Fibroblast of skin of scalp (primary cell): ENCODE measurements at places on chromosomes 1 and 21.

DNA sequence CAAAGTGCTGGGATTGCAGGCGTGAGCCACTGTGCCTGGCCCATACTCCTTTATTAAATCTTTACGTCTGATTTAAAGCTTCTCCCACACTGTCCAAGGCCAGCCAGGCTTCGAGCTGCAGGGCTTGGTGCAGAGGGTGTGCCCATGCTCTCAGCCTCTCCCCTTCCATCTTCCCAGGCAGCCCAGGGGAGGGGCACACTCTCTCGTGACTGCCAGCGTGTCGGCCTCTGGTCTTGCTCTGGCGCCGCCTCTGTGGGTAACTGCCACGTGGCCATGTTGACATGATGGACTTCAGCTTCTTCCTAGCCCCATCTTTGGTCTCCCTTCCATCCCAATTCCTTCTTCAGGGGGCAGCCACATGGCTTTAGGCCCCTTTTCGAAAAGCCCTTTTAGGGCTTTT lies 4.7 kb downstream of the GPR137B start:
- DNase-seq, result no peak

DNA sequence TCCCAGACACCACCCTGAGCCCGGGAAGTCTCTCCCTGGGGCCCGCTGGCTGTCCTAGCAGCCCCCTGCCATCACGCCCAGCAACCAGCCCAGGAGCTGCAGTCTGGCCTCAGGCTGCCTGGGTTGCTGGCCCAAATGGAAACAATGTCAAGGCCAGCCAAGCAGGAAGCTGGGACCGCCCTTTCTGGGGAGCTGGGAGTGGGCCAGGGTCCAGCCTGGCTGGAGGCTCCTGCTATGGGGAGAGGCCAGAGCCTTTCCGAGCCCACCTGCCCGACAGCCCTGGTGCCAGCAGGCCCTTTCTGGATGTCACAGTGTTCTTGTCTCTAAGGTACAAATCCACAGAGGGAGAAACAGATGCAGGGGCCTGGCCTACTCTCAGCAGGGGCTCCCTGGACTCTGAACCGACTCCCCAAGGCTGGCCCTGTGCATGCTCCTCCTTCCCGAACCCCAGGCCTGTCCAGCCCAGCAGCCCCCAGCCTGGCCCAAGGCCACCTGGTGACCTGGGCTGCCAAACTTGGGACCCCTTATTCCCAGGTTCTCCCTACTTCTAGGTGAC lies 1.2 kb upstream of the MMEL1 start:
- no peak for DNase-seq

DNA sequence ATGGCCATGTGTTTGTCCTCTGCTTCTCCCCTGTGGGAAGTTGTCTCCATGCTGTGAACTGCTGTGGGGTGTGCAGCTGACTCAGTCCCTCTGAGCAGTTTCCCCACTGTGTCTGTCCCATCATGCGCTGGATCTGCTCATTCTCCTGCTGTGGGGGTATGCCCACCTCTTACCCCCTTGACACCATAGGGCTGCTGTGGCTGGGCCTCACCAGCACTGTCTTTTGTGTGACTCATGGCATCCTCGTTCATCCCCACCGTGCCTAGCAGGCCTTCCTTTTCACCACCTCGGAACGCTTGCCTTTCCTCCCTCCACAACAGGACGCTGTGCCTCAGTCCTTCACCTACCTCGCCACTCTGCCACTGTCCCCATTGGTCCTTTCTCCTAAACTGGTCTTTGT lies 27.3 kb downstream of the VANGL2 start:
- peak; percentile 39 for DNase-seq

- no peak for DNase-seq
Measured at GRCh38 chr1:197213193-197213592, 54.9 kb upstream of the CRB1 start.

GRCh38 chr1:23664837-23665795 lies 26.5 kb upstream of the RPL11 start:
- peak; percentile 48 for DNase-seq

- no peak for DNase-seq
Measured at GRCh38 chr1:233060461-233060994, 110.1 kb downstream of the NTPCR start.

DNA sequence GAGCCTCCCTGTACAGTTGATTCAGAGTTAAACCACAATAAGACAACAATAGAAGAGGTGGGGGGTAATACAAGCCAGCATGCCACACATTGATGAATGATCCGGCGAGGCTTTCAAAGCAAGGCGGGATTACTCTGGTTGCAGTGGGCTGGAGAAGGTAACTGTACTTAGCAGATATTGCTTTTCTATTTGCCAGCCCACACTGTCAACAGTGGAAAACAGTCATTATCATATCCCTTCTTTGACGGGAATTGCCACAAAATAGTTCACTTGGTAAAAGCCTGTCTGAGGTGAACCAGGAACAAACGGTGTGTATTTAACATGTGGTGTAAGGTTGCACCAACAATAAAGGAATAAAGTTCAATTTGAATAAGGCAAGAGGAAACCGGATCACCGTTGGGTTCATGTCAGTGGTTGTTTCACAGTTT lies 5.8 kb upstream of the KCNJ15 start:
- no peak for DNase-seq

GRCh38 chr1:197521118-197521739 lies 253.2 kb downstream of the CRB1 start:
- DNase-seq, result peak; percentile 60

GRCh38 chr1:210294999-210295745 lies 33.5 kb upstream of the HHAT start:
- DNase-seq, result peak; percentile 83
